ENCODE measurements at places on chromosomes 11 and 22.

GRCh38 chr11:106326087-106326486 is 248.6 kb downstream of the AASDHPPT start:
- no peak for DNase-seq

GRCh38 chr11:118881228-118881627 is 2.5 kb upstream of the CXCR5 start:
- DNase-seq, result no peak

GRCh38 chr22:17754233-17754925 is 19.9 kb downstream of the BID start:
- no peak for DNase-seq

- no peak for DNase-seq
Observed at GRCh38 chr11:100397401-100397800, 289.7 kb upstream of the ARHGAP42 start.

DNA sequence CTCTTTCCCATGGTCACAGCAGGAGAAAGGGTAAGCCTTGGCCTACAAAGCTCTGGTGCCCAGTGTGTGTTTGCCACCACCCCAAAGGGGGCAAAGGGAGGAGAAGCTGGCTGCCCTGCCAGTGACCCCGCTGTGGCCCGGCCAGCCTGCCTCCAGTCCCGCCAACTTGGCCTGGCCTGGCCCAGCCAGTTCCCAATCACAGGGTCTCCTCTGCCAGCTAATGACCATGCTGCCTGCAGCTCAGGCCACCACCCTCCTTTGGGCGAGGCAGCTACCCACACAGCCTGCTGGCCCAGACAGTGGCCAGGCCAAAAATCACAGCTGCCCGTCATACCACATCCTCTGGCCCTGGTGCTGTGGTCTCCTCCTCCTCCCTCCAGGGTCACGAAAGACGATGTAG is 5.1 kb downstream of the GDPD5 start:
- DNase-seq, result no peak

DNA sequence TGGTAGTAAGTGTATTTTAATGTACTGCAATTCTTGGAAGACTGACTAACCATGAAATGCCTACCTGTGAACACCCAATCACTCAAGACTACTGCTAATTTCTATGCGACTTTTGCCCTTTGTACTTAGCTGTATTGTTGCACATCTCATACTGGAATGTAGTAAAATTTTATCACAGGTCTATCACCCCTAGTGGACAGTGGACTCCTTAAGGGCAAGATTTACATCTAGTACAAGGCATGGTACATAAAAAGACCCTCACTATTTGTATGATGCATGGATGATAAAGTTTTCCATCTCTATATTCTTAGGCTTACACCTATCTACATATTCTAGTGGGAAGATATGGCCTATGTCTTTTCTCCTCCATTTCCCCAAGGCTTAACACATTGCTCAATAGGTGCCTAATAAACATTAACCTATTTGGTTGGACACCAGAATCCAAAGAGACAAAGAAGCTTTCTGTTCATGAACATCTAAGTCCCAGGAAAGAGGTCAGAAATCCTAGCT is 26.1 kb downstream of the SERGEF start:
- no peak for DNase-seq

GRCh38 chr11:8231979-8232378 is 31.7 kb downstream of the LMO1 start:
- no peak for DNase-seq

DNA sequence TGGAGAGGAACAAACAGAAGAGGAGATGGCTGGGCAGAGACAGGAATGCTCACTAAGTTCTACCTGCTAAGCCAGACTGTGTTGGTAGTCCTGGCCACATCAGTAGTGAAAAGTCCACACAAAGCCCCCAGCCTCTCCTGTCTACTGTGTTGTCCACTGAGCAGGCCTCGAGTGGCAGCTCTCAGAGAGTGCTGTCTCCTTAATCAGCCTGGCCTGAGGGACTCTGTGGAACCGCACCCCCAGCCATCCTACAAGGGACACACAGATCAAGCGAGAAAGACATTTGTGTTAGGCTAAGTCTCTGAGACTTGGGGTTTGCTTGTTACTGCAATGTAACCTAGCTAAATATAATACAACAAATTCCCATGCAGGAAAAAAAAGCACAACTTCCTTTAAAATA is 71.0 kb downstream of the PACSIN2 start:
- no peak for DNase-seq

- no peak for DNase-seq
Observed at GRCh38 chr22:17982572-17983141, 41.7 kb downstream of the MICAL3 start.

GRCh38 chr22:41290262-41291221 is 4.6 kb upstream of the RANGAP1 start:
- DNase-seq, result peak; percentile 91

DNA sequence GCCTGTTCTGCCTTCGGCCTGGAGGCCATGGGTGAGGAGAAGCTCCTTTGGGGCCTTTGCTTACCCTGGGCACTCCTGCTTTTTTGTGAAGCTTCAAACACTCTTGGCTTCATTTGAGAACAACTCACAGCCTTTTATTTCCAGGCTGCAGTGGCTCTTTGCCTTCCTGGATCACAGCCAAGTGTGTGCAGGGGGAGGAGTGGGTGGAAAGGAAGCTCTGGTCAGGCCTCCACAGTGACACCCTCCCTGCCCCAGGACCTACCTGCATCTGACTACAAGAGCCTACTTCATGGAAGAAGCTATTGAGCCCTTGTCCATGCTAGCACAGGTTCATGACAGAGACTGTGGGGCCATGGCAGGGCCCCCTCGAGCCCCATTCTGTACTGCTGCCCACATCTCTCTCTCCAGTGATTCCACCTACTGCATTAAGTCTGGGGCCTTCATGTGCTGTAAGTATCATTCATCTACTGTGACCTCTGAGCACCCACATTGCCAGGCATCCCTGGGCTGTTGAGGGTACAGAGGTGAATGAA is 52.3 kb downstream of the GAB4 start:
- no peak for DNase-seq

DNA sequence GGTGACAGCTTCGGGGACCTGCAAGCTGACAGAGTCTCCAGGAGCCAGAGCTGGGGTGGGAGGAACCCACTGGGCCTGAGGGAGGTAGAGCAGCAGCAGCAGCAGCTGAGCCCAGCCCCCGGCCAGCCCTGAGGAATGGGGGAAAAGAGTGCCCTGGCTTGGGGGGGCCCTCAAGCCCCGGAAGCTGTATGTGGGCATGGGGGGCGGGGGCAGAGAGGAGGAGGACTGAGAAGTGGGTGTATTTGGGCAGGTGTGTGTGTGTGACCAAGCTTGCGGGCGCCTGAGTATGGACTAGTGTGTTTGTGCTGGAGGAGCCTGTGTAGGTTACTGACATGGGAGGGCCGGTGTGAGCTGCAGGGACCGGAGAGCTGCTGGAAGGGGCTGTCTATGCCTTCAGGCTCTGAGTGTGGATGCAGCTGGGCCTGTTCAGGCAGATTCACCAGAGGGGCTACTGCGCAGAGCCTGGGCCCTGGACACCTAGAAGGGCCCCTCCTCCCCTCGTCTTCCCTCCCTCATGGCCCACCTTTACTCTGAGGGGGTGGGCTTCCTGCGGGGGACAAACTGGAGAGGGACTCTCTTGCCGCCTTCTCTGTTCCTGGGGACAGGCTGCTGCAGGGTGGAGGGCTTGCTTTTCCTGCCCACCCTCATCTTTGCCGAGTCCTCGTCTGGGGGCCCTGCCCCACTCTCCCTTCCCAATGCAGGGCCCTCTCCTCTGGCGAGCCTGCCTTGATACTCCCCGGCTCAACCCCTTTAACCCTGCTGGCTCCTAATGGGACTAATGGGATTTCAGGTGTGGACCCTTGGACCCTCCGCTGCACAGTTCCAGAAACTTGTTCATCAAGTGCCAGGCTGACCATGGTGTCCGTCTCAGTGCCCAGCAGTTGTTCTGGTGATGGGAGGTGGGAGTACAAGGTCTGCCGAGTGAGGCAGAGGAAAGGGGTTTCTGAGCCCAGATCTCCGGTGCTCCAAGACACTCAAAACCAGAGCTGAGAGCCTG is 28.2 kb downstream of the ST3GAL4 start:
- no peak for DNase-seq

DNA sequence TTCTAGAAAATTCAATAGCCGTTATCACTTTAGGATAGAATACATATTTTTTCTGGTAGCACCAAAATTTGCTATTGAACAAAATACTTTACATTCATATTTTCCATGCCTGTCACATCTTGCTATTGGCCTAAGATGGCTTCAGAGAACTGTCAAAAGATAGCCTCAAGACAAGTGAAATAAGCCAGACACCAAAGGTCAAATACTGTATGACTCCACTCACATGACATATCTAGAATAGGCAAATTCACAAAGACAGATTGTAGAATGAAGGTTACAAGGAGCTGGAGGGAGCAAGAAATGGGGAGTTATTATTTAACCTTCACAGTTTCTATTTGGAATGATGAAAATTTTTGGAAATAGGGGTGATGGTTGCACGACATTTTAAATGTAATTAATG is 223.7 kb upstream of the ZC3H12C start:
- no peak for DNase-seq

- DNase-seq, result no peak
Observed at GRCh38 chr22:36432592-36433317, 45.0 kb upstream of the MYH9 start.

Data from HS-5 (cell line).